Lung microvascular endothelial cell (primary cell): ENCODE measurements at places on chromosomes 1 and 21. TPM values are rescaled to one million over a fixed set of nuclear protein-coding genes. Genes with fewer than 3 reads are reported as not detected.

Gene MROH9
- not detected in 2 replicates for total RNA-seq

Gene SPTA1
- 0.40 and 0.87 TPM in 2 replicates for total RNA-seq

Gene CENPF
- 6.0 and 17.7 TPM in 2 replicates for total RNA-seq

Gene PRAMEF9
- total RNA-seq: not detected in 2 replicates

Gene PRELP
- not detected in 2 replicates for total RNA-seq

Gene DNM3
- 1.1 and 4.0 TPM in 2 replicates for total RNA-seq

Gene UBE2U
- 0.20 TPM in 1 of 2 replicates, not detected in the other for total RNA-seq

Gene KLHDC9
- 0.65 and 0.99 TPM in 2 replicates for total RNA-seq

Gene S100A14
- 0.20 TPM in 1 of 2 replicates, not detected in the other for total RNA-seq

GRCh38 chr1:32626176-32626575, 24.2 kb downstream of the ZBTB8OS start:
- no peak for DNase-seq

DNA sequence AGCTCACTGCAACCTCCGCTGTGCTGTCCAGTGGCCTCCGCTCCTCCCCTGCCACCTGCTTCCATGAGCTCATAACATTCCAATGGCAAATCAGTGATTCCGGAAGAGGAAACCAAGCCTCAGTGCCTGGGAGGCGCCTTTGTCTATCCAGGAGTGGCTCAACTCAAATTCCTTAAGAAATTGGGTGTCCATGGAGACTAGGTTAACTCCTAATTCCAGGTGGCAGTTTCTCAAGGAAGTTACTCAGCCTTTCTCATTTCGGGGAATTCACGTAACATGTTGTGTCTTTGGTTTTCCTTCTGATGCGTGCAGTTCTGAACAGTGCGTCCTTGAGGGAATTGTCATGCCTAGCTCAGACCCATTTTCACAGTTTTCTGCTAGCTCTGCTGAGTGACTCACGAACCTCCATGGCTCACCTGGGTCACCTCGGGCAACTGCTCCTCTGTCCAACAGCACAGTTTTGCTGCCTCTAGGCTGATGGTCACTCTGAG, 89.9 kb upstream of the DSCAM start:
- DNase-seq: no peak

DNA sequence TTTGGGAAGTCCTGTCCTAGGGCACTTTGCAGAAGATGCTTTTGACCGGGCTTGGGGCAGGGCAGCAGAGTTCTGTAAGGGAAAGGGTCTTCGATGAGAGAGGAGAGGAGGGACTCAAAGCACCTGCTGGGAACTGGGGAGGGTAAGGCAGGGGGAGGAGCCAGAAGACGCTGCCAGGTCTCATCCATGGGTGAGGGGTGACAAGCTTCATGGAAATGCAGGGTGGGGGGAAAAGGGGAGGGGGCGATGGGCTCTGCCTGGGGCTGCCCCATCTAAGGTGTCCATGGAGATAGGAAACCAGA, 20.9 kb upstream of the C2CD2 start:
- no peak for DNase-seq

- peak; percentile 56 for DNase-seq
Observed at GRCh38 chr1:231315887-231316286, 21.8 kb downstream of the EXOC8 start.

DNA sequence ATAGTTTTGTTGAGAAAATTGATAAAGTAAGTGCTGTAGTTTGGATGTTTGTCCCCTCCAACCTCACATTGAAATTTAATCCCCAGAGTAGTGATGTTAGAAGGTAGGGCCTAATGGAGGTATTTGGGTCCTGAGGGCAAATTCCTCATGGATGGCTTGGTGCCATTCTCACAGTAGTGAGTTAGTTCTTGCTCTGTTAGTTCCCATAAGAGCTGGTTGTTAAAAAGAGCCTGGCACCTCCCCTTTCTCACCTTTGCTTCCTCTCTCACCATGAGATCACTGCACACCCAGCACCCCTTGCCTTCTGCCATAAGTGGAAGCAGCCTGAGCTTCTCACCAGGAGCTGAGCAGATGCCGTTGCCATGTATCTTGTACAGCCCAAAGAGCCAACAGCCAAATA, 354.8 kb upstream of the NFIA start:
- no peak for DNase-seq

GRCh38 chr1:41341772-41342562, 19.3 kb upstream of the FOXO6 start:
- DNase-seq: peak; percentile 74

GRCh38 chr1:181013144-181013543, 9.5 kb downstream of the STX6 start:
- no peak for DNase-seq

- no peak for DNase-seq
Observed at GRCh38 chr1:78052685-78053405, 7.1 kb downstream of the GIPC2 start.

GRCh38 chr1:214581785-214582184, 21.2 kb upstream of the CENPF start:
- DNase-seq: peak; percentile 85

DNA sequence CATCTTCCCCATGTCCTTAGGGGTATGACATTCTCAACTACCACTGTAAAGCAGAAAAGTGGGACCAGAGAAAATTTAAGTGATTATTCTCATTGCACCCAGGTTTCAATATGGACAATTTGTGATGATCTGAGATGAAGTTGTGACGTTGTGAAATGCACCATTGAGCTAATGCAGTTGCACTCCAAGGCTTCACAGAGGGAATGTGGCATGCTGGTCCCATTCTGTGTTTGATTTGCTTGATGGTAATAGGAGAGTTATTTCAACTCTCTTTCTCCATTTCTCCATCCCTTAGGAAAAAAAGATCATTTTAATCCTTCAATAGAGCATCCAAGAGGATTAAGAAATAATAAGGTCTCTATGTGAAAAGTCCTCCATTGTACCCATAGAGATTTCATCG, 136.6 kb downstream of the SLC30A10 start:
- no peak for DNase-seq

DNA sequence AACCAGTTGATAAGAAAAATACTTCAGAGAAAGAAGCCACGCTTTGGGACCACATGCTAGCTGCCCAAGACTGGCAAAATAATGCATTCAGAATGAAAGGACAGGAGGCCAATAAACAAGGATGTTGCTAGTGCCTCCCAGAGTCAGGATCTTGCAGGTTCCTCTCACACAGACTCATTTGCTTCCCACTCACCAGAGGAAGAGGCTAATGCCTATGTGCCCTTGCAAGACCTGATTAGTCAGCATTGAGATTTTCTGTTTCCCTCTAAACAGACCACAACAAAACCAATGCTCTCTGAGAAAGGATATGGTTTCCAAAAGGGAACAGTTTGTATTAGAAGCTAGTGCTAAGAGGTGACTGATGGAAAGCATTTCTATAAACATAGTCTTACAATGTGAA, 85.7 kb downstream of the NRDC start:
- DNase-seq: peak; percentile 72

DNA sequence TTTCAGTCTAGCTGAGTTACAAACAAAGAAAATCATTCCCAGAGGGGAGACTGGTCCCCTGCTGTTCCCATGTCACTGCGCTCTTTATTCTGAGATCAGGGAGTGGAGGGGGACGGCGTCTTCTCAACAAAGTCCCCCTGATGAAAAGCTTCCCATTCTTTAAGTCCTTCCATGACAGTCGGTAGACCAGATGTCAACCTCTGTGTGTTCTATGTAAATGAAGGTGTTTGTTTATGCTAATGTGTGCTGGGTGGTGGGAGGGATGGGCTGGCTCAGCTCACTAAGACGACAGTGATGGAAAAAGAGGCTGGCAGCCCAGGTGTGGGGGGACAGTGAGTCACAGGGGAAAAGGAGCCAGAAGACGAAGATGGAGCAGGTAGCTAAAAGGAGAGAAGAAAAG, 148.2 kb upstream of the KLHDC7A start:
- no peak for DNase-seq

DNA sequence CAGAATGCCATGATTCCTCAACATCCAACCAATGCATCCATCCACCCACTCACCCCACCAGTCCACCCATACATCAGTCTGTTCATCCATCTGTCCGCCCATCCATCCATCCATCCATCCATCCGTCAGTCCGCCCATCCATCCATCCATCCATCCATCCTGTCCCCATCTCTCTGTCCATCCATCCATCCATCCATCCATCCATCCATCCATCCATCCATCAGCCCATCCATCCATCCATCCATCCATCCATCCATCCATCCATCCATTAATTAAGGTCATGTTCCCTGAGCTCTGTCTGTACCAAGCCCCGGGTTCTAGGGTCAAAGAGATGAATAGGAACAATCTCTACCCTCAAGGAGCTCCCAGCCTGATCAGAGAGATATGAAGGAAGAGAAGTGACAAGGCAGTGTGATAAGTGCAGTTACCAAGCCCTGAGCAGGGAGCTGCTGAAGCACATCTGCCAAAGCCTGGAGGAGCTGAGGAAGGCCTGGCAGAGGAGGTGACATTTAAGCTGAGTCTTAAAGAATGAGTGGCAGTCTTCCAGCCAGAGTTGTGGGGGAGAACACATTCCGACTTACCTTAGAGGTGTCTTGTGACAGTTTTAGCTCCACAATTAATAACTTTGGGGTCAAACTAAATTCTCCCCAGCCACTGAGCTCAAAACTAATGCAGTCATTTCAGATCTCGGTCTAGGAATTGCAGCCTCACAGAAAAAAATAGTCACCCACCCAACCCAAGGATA, 47.9 kb downstream of the GRIK3 start:
- DNase-seq: no peak

GRCh38 chr1:223678841-223679240, 13.3 kb upstream of the CAPN8 start:
- no peak for DNase-seq

DNA sequence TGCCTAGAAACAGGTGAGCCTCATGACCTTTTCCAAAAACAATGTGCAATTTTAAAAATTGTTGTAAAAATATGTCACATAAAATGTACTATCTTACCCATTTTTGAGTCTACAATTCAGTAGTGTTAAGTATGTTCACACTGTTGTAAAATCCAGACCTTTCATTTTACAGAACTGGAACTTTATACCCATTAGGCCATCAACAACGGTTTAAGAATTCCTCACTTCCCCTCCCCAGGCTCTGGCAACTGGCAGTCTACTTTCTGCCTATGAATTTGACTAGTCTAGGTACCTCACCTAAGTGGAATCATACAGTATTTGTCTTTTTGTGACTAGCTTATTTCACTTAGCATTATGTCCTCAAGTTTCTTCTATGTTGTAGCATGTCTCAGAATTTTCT, 8.6 kb downstream of the CTSE start:
- DNase-seq: no peak

- DNase-seq: no peak
Observed at GRCh38 chr1:172824209-172824608, 165.3 kb downstream of the FASLG start.

- DNase-seq: no peak
Observed at GRCh38 chr1:44616991-44617702, 57.1 kb downstream of the TMEM53 start.

- DNase-seq: no peak
Observed at GRCh38 chr21:32716486-32716885, 11.3 kb downstream of the SYNJ1 start.

DNA sequence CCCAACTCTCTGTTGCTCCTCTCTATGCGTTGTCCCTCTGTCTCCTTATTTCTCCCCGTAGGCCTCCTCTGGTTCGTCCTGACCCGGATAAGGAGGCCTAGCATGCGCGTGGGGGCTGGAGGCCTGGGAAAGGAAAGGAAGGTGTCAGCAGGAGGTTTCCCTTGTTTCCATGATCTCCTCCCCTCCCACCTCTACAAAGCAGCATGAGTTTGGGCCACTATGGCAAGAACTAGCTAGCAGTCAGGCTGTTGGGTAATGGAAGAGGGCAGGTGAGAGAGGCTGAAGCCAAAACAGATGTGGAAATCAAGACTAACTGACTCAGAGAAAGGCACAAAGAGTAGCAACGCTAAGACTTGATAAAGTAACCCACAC, 687 bp upstream of the SEMA6C start:
- DNase-seq: peak; percentile 50

DNA sequence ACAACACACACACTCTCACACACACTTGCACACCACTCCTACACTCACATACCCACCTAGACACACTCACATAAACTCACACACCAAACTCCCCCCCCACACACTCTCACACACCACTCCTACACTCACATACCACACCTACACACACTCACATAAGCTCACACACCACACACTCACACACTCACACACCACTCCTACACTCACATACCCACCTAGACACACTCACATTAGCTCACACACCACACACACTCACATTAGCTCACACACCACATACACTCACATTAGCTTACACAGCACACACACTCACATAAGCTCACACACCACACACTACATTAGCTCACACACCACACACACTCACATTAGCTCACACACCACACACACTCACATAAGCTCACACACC, 33.1 kb downstream of the OPTC start:
- DNase-seq: no peak

DNA sequence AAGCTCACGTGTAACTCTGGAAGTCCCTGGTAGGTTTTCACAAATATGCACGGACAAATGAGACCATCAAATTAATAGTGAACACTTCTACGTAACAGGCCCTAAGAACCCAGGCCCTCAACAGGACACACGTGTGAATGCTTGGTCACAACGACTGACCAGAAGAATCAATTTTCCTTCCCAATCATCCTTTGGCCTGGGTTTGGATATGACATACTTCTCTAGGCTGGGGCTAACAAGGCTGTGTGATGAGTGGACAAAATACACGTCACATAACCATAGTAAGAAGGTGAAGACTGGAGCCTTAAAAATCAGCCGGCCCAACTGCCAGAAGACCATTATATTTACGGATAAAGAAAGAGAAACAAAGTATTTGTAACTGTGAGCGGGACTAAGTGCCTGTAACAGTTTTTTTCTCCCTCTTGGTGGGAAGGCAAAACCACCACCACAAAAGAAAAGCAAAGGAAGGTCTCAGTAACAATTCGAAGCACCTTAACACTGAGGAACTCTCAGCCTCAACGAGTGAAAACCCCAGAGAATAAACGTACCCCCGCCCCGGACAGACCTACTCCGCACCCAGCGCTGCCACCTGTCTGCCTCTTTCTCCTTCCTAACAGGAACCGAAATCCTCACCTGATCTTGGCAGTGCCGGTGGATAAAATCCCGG, 450 bp downstream of the SDE2 start:
- DNase-seq: peak; percentile 51

- no peak for DNase-seq
Observed at GRCh38 chr1:147812799-147813198, 52.4 kb upstream of the GJA5 start.

DNA sequence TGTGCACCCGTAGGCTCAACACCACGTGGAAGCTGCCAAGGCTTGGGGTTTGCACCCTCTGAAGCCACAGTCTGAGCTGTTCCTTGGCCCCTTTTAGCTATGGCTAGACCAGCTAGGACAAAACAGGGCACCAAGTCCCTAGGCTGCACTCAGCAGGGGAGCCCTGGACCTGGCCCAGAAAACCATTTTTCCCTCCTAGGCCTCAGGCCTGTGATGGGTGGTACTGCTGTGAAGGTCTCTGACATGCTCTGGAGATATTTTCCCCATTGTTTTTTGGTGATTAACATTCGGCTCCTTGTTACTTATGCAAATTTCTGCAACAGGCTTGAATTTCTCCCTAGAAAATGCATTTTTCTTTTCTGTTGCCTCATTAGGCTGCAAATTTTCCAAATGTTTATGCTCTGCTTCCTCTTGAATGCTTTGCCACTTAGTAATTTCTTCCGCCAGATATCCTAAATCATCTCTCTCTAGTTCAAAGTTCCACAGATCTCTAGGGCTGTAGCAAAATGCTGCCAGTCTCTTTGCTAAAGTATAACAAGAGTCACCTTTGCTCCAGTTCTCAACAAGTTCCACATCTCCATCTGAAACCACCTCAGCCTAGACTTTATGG, 69.0 kb upstream of the KRTAP19-8 start:
- DNase-seq: no peak
